Activated T-cell treated with anti-CD3 and anti-CD28 coated beads, Interleukin-2, amount 50 U/mL, for 72 hours (primary cell): ENCODE measurements at places on chromosomes 7 and 10.
A peak's percentile ranks its signal among the peaks of the same experiment; 100 is the strongest.

DNA sequence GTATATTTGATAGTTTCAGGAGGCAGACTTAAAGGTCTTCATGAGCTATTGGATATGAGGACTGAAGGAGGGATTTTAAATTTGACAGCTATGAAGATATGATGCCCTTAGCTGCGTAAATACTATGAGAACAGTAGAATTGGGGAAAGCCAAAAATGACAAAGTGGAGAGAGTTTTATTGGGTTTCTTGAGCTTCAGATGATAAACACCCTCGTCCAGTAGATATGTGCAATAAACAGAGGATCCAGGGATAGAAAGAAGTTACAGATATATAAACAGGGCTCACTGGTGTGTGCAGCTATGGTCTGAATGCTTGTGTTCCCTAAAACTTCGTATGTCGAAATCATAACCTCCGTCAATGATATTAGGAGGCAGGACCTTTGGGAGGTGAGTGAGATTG, 131.3 kb downstream of the INHBA start:
- no peak for DNase-seq

GRCh38 chr7:156656598-156656997, 16.0 kb downstream of the RNF32 start:
- DNase-seq = no peak

- no peak for DNase-seq
These were observed 33.1 kb downstream of the PPIF start for GRCh38 chr10:79380125-79380945.

DNA sequence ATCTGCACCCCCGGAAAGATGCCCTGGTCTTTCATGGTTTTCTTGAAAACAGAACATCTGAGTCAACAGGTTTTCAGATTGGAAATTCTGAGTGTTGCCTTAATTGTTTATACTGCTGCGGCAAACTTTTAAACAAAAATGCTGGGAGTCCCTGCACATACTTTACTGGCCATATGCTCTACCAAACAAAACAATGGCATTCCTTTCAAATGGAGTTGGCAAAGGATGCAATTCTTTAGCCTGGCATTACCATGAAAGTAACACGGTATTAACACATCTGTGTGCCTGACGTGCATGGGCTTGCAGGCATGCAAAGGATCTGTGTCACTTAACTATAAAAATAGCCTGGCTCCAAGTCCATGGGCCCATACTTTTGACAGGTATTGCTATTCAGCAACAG, 4.2 kb downstream of the INHBA start:
- DNase-seq = no peak

DNA sequence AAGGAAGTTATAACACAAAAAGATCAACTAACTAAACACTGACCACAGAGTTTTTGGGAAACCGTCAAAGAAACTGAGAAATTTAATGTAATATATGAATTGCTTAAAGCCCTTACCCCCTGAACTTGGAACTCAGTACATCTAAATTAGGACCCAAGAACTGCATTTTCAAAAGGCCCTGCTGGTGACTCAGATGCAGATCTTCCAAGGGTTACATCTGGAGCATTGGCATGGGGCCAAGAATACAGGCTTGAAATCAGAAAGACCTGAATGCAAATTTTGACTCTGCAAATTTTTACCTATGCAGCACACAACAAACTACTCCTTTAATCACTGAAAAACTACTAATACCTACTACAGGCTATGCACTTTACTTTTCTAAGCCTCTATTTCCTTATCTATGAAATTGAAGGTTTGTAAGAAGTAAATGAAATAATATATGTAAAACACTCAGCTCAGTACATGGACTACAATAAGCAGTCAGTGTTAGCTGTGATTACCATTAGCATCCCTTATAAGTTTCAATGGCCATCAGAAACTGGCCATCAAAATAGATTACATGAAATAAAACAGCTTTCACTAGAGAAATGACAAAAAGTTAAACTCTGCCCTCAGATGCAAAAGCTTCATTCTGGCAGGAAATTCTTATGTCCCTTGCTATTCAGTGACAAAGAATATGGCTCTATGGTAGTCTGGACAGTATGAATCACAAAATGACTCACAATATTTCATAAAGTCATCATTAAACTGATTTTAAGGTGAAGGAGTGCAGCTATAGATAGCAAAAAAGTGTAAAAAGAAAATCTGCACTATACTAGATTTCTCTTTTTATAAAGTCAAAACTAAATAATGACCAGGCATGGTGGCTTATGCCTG, 43.6 kb downstream of the NSUN6 start:
- no peak for DNase-seq

- DNase-seq = peak; percentile 76
These were observed 66.7 kb upstream of the PITRM1 start for GRCh38 chr10:3239066-3239919.

DNA sequence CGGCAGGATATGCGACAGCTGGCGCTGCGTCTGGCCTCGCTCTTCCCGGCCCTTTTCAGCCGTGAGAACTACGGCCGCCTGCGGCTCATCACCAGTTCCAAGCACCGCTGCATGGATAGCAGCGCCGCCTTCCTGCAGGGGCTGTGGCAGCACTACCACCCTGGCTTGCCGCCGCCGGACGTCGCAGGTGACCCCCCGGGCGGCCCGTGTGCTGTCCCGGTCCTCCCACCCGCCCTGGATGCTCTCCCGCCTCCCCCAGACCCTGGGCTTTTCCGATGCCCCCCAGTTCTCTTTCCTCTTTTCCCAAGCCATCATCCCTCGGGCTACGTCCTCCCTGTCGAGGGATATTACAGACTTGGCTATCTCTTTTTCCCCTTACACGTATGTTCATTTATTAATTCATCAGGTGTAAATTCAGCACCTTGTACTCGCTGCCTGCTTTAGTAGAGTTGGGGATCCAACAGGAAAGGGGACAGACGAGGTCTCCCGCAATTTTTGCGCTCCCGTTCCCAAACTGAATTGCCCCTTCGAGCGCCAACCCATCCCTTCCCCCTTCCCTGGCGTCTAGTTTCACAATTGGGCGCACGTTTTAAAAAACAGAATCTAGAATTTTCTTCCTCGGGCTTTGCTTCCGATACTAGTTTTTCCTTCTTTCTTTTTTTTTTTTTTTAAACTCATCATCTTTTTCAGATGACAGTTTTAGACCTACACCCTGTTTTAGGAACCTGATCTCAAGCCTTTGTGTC, 846 bp downstream of the MINPP1 start:
- DNase-seq = peak; percentile 69

DNA sequence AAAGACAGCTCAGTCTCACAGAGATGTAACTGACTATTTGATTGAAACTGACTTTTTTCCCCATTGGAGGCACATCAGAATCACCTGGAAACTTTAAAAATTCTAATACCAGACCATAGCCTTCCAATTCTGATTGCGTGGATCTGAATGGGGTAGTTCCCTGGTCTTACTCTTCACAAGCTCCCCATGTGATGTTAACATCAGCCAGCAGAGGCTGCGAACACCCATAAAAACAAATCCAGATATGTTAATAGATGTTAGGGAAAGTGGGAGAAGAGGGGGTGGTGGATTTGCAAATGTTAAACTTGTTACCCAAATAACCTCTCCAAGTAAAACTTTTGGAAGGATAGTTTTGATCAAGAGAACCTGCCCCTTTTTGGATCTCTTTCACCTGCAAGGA, 1133.4 kb downstream of the CNTNAP2 start:
- DNase-seq = no peak

DNA sequence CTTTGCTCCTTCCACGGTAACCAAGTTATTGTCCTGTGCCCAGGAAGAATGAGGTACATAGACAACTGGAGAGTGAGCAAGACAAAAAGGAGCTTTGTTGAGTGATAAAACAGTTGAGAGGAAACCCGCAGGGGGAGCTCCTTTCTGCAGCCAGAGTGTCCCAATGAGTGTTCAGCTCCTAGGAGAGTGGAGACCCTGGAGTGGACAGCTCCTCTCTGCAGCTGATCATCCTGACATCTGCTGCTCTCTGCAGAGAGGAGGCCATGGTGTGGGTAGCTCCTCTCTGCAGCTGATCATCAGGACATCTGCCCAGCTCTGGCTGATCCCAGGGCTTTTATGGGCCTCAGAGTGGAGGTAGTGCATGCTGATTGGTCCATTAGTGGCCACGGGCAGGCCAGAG, 53.4 kb upstream of the PCDH15 start:
- no peak for DNase-seq

DNA sequence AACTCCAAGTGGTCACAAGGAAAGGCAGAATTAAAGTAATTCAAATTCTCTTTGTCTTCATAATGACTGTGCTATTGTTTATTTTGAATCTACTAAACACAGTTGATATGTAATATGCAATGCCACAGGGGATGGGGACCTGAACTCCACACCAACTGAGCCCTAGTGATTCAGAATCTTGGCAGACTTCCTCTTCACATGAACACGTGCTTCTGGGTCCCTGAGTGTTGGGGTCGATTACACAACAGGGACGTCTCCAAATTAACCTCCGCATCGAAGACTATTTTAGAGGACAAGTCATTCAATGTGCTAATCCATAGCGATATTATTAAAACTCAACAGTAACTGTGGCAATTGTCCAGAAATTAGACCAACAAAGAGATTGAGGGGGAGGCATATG, 95.3 kb upstream of the CARD11 start:
- no peak for DNase-seq

DNA sequence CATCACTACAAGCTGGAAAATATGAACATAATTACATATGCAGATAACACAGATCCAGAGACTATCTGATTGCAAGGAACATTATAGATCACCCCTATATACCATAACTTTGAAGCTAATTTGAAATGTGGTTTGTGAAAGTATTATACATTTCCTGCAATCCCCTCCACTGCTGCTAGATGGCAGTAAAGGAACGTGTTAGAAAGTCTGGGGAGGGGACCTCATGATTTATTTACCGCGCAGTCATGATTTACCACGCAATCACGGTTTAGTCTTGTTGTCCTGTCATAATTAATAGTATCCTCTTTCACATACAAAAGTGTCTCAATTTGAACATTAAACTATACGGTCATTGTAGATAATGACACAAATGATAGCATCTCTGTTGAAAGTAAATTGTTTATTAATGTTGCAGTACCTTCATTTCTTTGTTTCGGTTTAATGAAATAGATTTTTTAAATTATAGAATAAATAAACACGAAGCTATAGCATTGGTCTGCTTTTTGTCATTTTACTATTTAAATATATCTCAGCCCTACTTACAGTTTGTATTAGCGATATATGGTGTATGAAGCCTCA, 145.3 kb upstream of the PRSS1 start:
- peak; percentile 51 for DNase-seq
